Activated naive CD4-positive, alpha-beta T cell treated with anti-CD3 and anti-CD28 coated beads, Interleukin-2, amount 50 U/mL, for 72 hours (primary cell): ENCODE measurements at places on chromosomes 13 and 19. TPM values are rescaled to one million over a fixed set of nuclear protein-coding genes. Genes with fewer than 3 reads are reported as not detected.

Gene KLF1
- total RNA-seq, result 0.54 TPM

Gene SHFL
- total RNA-seq, result 56.5 TPM

Gene ZNF534
- total RNA-seq, result not detected

Gene ZNF563
- total RNA-seq, result 10.8 TPM

Gene ZNF358
- total RNA-seq, result 0.59 TPM

Gene SERPINE3
- total RNA-seq, result not detected

Gene TNFSF11
- total RNA-seq, result 0.32 TPM

Gene GJB2
- total RNA-seq, result 2.7 TPM

Gene JUNB
- total RNA-seq, result 400 TPM

Gene THSD8
- 42.7 TPM for total RNA-seq

Gene ZNF573
- total RNA-seq, result 8.2 TPM

Gene IRS2
- 3.7 TPM for total RNA-seq

Gene KIR2DL1
- not detected for total RNA-seq

Gene FXYD3
- not detected for total RNA-seq

Gene ZNF850
- total RNA-seq, result 8.0 TPM

Gene KCTD4
- total RNA-seq, result not detected

Gene IQCN
- total RNA-seq, result 0.45 TPM

Gene NOVA2
- 0.08 TPM for total RNA-seq

Gene PGLYRP1
- not detected for total RNA-seq

Gene ANKRD24
- 1.7 TPM for total RNA-seq

Gene INAFM1
- 20.0 TPM for total RNA-seq

Gene CARS2
- 36.1 TPM for total RNA-seq

Gene KLK14
- total RNA-seq, result 0.68 TPM

Gene FLT3
- total RNA-seq, result not detected

Gene TNFSF13B
- 6.6 TPM for total RNA-seq

Gene MEDAG
- not detected for total RNA-seq

Gene LCP1
- 1,053 TPM for total RNA-seq

Gene RAB3D
- total RNA-seq, result 3.9 TPM

Gene SYDE1
- 3.9 TPM for total RNA-seq
